ENCODE measurements at places on chromosomes 2 and 18.

GRCh38 chr18:3114026-3114425 lies 101.1 kb upstream of the LPIN2 start:
- DNase-seq = no peak

DNA sequence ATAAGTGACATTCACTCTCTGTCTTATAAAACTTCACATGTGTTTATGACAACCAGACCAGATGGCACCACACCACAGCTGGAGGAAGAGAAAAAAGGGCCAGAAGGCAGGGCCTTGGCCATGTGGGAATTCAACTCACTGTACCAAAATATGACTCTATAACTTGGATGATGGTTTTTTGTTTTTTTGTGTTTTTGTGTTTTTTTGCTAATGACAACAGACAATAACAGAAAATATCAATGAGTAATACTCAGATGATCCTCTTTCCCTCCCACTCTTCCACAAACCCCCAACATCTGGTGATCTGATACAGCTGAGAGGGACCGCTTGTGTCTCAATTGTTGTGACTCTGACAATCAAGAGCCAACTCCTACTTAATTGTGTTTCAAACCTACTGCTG lies 12.4 kb downstream of the NMI start:
- DNase-seq = no peak

- DNase-seq = no peak
Measured at GRCh38 chr18:38006541-38006940, 440.9 kb upstream of the CELF4 start.

GRCh38 chr2:179435566-179435965 lies 170.9 kb upstream of the SESTD1 start:
- no peak for DNase-seq

Measured in stimulated activated CD8-positive, alpha-beta memory T cell treated with anti-CD3 and anti-CD28 coated beads, Interleukin-2, amount 100 ng/mL, for 48 hours (primary cell).